ENCODE measurements at places on chromosomes 11 and 22. TPM values are rescaled to one million over a fixed set of nuclear protein-coding genes. Genes with fewer than 3 reads are reported as not detected.

Gene APOA1
- polyA plus RNA-seq = not detected

Gene CCDC82
- 19.3 TPM for polyA plus RNA-seq

Gene RAG1
- 1.2 TPM for polyA plus RNA-seq

Gene TYR
- polyA plus RNA-seq = 0.03 TPM

Gene OR4A5
- polyA plus RNA-seq = not detected

Gene GNB1L
- 2.0 TPM for polyA plus RNA-seq

Gene FAM181B
- polyA plus RNA-seq = 0.01 TPM

Gene GGTLC3
- not detected for polyA plus RNA-seq

- DNase-seq = no peak
Observed at GRCh38 chr11:47288066-47288465, 18.1 kb downstream of the MADD start.

GRCh38 chr22:23892130-23892529 is 2.1 kb upstream of the MIF start:
- no peak for DNase-seq

DNA sequence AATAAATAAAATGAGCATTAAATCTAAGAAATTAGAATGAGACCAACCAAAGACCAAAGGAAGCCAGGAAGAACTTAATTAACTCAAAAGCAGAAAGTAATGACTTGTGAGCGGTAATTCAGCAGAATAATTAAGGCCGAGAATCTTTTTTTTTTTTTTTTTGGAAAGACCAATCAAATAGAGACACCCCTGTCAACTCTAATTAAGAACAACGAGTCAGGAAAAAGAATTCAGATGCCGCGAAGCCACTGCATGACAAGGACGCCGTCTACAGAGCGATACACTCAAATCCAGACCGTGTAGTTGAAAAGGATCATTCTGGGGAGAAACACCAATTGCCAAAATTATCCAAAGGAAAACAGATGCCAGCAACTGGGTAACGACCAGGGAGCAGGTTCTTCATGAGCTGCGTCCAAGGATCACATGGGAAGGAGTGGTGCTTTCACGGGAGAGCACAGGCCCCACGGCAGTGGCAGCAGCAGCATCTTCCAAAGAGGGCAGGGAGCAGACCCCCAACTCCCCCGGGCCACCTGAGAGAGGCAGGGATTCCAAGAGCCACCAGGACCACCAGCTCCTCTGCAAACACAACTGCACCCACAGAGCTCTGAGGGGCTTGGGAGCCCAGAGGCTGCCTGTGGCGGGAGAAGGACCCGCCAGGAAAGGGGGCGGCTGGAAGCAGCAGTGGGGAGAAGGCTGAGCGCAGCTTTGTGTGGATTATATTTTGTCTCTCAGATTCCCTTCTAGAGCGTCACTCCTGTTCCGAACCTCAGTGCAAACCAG is 469.8 kb downstream of the BRD1 start:
- no peak for DNase-seq

- no peak for DNase-seq
Observed at GRCh38 chr11:103069367-103069766, 22.6 kb downstream of the DCUN1D5 start.

DNA sequence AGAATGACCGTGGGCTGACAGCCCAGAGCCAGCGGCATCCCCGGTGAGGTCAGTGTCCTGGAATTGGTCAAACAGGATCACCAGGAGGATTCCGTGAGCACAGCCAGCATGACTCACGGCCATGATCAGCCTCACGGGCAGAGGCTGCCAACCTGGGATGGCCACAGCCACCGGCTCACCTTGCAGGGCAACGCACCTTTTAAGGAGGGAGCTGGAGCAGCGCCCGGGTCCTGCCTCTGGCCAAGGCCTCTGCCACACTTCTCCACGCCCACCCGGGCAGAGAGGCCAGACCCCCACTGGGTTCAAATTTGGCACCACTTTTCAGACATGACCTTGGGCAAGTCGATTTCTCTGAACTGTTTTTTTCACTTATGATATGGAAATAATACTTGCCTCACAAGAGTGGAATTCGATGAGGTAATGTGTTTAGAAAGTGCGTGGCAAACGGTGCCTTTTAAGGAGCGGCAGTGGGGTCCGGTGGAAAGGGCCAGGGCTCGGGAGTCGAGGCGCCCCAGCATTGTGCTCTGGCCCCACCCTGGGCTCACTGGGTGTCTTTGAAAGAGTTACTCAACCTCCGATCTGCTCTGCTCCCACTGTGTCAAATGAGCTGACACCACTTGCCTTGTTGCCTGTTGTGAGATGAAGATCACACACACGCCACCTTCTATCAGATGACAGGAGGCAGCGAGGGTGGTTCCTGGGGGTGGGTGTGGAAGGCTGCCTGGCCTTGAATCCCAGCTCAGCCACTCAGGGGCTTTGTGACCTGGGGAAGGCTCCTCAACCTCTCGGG is 16.0 kb downstream of the TXN2 start:
- no peak for DNase-seq

DNA sequence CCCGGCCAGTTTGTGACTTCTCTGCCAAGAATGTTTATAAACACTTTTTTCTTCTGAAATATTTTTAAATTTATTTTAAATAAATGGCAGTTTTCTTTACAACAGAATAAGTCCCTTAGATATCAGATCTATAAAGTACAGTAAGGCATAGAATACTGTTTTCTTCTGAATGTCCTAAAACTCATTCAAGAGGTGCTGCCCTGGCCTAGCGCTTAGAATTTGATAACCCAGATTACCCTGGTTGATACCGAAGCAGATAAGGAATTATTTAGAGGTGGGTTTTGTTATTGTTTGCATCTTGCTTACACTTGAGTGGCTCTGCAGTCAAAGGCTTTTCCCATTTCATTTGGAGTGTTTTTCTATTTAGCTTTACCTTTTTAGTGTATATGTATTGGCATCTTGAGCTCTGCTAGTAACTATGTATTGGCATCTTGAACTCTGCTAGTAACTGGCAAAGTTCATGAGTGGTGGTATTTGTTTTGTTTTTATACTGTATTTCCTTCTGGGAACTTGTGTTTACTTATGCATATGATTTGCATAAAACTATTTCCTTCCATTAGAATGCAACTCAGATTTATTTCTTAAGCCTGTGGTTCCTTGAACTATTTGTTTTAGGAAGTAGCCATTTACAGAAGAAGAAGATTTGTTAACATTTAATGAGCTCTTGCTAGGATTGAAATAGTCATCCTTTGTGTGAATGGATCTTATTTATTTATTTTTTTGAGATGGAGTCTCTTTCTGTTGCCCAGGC is 1.2 kb downstream of the ACAD8 start:
- DNase-seq = no peak

- no peak for DNase-seq
Observed at GRCh38 chr11:121368364-121369240, 76.0 kb downstream of the SC5D start.

DNA sequence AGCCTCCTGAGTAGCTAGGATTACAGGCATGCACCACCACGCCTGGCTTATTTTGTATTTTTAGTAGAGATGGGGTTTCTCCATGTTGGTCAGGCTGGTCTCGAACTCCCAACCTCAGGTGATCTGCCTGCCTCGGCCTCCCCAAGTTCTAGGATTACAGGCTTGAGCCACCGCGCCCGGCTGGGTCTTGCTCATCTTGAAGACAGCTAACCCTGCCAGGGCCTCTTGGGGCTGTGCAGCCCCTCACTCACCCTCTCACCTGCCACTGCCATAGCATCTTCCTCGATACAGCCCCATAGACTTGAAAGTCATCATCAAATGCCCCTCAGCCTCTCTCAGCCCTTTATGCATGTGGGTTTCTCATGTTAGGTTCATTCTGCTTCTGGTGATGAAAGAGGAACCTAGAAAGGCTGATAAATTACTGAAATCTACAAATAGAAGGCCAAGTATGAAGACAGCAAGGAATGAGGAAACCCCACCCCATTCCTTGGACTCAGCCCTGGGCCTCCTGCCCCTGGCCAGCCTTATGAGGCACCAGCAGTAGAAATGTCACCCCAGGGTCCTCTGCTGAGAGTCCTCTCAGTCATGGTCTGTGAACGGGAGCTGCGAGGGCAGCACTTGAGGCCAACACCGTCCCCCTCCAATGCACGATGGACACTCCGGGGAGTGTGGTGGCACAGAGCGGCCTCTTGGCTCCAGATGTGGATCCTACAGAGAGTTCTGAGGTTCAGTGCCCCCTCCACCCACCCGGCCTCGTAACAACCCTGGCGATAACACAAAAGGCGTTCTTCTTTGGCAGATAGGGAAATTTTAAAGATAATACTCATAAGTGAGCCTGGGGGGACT is 24.8 kb downstream of the SCGB1A1 start:
- no peak for DNase-seq

- DNase-seq = no peak
Observed at GRCh38 chr11:120655589-120655988, 144.0 kb downstream of the GRIK4 start.

GRCh38 chr11:42249956-42250355 is 790.5 kb upstream of the LRRC4C start:
- no peak for DNase-seq

GRCh38 chr11:124762105-124762623 is at the start of gene ESAM:
Gene ESAM (minus strand): TSS chr11:124762290. CDS start chr11:124762154, 136 bp downstream.
- no peak for DNase-seq

GRCh38 chr11:47384498-47384897 is 6.2 kb upstream of the SPI1 start:
- DNase-seq = no peak

- DNase-seq = no peak
Observed at GRCh38 chr22:30955153-30955552, 13.4 kb downstream of the MORC2 start.

GRCh38 chr11:121611242-121611641 is 158.5 kb upstream of the SORL1-AS1 start:
- DNase-seq = no peak

DNA sequence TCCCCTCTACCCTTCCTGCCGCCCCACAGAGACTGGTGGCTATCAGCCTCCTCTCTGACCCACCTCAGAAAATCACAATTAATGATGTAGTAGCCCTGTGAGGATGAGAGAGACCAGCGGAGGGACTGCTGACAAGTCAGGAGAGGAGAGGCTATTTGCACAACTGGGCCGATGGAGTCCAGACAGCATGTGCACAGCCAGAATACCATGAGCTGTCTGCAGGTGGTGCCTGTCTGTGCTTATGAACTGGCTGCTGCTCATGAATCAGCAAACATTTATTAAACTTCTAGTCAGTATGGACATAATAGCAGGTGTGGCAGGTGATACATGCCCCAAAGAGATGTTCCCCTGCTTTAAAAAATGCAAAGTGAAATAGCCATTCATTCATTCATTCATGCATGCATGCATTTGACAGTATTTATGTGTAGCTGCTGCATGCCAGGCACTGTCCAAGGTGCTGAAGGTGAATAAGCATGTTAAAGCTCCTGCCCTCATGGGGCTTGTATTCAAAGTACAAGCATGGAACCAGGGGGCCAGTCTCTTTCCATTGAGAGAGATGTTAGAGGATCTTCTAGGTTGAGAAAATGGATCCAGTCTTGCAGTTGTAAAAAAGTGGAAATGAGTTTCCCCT is 141.3 kb downstream of the GRIK4 start:
- DNase-seq = no peak

Data from keratinocyte (primary cell).